ENCODE measurements at places on chromosomes 6 and 20.
A peak's percentile ranks its signal among the peaks of the same experiment; 100 is the strongest.

GRCh38 chr6:6494677-6495076 is 93.8 kb upstream of the LY86 start:
- no peak overlapping the region for H3K4me3 ChIP-seq
- DNase-seq, result no peak
- no peaks in the 10 kb centered on the region for H3K4me1 ChIP-seq
- H3K27me3 ChIP-seq, result no peaks in the 10 kb centered on the region
- no peaks in the 10 kb centered on the region for H3K36me3 ChIP-seq
- no peak overlapping the region for H3K27ac ChIP-seq

- no peak overlapping the region for H3K27ac ChIP-seq
- no peaks in the 10 kb centered on the region for H3K27me3 ChIP-seq
- no peak for DNase-seq
- no peaks in the 10 kb centered on the region for H3K4me1 ChIP-seq
- no peak overlapping the region for H3K4me3 ChIP-seq
Measured at GRCh38 chr20:58133020-58133808, 95.2 kb downstream of the ANKRD60 start.

- H3K27ac ChIP-seq, result no peak overlapping the region
- no peaks in the 10 kb centered on the region for H3K4me1 ChIP-seq
- no peak overlapping the region for H3K4me3 ChIP-seq
- H3K27me3 ChIP-seq, result no peaks in the 10 kb centered on the region
Measured at GRCh38 chr20:35465976-35466375, 10.6 kb downstream of the CEP250 start.

DNA sequence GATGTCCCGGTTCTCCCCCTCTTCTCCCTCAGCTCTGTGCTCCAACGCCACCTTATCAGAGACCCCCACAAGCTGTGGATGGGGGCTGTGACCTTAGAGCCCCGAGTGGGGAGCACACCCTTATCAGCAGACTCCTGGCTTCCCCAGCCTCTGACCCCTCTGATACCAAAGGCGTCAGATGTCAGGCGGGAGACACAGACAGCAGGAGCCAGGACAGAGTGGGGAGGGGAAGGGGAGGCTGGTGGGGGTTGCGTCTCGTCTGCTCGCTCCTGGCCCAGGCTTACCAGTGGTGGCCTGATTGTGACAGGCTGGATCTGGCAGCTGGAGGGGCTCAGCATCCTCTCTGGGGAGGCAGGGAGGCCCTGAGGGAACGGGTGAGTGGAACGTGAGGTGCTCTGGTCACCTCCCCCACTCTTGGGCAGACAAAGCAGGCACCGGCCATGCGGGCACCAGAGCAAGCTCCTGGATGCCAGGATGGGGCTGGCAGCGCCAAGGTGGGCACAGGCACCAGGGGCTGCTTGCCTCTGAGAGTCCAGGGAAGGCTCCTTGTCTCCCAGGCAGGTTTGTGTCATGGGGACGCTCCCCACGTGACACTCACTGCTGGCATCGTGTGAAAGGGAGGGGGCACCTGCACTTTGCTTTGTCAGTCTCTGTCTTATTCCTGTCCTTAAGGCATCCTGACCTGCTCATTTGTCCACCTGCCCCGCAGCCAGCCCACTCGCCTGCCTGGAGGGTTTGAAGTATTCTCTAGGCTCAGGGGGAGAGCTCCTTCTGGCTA is 27.8 kb upstream of the GATA5 start:
- DNase-seq, result no peak
- H3K4me3 ChIP-seq, result no peak overlapping the region
- H3K36me3 ChIP-seq, result no peaks in the 10 kb centered on the region
- H3K27me3 ChIP-seq, result no peaks in the 10 kb centered on the region
- H3K27ac ChIP-seq, result no peak overlapping the region
- no peaks in the 10 kb centered on the region for H3K4me1 ChIP-seq

DNA sequence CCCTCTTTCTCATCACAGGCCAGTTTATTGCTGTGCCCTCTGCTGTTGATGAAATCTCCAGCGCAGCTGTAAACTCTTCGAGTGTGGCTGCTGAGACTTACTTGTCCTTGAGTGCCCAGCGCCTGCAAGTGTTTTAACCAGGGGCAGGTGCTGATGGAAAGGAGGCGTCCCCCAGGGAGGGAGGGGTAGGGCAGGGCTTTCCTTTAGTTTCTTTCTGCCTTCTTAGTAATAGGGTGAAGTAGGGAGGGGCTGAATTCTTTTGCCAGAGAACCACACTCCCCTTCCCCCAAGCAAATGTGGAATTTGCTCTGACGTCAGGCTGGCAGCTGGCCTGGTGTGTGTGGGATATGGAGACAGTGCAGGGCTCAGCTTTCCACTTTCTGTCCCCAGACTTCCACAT is 61.2 kb downstream of the IGF2R start:
- H3K4me3 ChIP-seq, result no peak overlapping the region
- DNase-seq, result no peak
- H3K36me3 ChIP-seq, result peaks cover 17% of the 10 kb centered on the region

GRCh38 chr6:137871831-137872454 is 4.9 kb downstream of the TNFAIP3 start:
- H3K27ac ChIP-seq, result peak overlapping the region; percentile 99
- H3K4me3 ChIP-seq, result peak overlapping the region; percentile 96
- DNase-seq, result peak; percentile 26
- H3K4me1 ChIP-seq, result peaks cover 49% of the 10 kb centered on the region

DNA sequence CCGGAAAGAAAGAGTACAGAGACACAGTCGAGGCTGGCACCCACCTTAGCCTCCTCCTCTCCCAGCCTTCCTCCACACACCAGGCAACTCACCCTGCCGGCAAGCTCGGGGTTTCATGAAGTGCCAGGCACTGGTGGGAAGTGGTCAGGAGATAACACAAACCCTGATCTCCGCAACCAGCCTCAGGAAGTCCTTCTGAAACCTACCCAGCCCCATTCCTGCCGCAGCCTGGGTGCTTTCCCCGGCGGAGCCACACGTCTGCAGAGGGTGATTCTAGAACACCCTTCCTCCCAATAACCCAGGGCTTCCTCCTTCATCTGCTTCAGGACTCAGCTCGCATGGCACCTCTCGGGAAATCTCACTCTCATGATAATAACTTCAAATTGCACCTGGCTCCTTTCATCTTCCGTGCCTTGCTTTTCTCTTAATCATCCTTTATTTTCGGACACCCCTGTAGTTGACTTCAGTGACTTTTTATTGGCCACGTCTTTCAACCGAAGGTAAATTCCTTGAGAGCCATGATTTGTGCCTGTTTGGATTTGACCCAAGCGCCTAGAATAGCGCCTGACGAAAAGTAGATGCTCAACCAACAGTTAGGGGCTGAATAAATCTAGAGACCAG is 8.7 kb upstream of the HLA-E start:
- DNase-seq, result no peak
- peaks cover 23% of the 10 kb centered on the region for H3K4me1 ChIP-seq
- no peaks in the 10 kb centered on the region for H3K36me3 ChIP-seq
- no peak overlapping the region for H3K4me3 ChIP-seq
- peaks cover 12% of the 10 kb centered on the region for H3K27me3 ChIP-seq

DNA sequence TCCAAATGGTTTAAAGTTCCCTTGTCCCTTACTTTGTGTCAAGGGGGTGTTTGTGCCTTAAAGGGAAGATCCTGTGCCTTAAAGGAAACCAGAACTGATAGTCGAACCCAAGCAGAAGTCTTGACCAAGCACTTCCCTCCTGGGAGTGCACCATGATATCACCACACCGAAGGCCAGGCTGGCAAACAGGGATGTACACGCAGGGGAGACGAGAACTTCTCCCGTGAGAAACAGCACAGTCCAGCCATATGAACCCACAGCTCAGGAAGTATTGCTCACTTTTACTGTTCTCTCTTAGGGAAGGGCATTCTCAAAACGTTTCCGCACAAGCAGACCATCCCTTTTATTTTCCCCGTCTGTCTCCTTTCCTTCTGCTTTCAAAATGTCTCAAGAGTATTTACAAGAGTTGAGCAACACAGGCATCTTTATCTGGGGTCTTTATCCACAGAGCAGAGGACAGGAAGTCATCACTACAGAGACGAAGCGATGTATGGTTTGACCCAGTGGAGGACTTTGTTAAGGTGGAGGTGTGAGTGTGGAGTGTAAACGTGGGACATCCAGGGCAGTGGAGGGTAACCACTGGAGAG is 12.8 kb upstream of the SERPINB1 start:
- H3K27me3 ChIP-seq, result no peaks in the 10 kb centered on the region
- H3K4me1 ChIP-seq, result peaks cover 61% of the 10 kb centered on the region
- peak overlapping the region; percentile 53 for H3K4me3 ChIP-seq

GRCh38 chr20:5737619-5737953 is 12.6 kb upstream of the SHLD1 start:
- no peaks in the 10 kb centered on the region for H3K27me3 ChIP-seq
- no peaks in the 10 kb centered on the region for H3K36me3 ChIP-seq
- peak overlapping the region; percentile 64 for H3K27ac ChIP-seq
- H3K4me3 ChIP-seq, result no peak overlapping the region

DNA sequence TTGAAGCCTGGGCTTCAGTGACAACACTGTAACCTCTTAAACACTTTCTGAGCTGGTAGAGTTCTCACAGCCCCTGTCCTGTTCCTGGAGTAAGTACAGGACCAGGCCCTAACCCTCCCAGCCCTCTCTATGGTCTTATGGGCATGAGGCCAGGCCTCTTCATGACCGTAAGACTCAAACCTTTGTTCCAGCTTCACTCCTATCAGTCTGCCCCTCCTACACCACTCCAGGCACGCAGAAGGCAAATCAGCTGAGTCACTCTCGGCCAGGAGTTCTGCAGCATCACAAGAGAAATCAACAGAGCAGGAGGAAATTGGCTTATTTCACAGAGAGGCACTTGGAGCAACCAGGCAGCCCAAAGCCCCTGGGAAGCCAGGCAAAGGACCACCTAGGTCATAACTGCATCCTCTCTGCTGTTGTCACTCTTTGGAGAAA is 25.3 kb upstream of the CHD6 start:
- DNase-seq, result no peak
- H3K27me3 ChIP-seq, result no peaks in the 10 kb centered on the region
- H3K4me1 ChIP-seq, result no peaks in the 10 kb centered on the region
- no peak overlapping the region for H3K4me3 ChIP-seq

- no peak overlapping the region for H3K27ac ChIP-seq
- no peak overlapping the region for H3K4me3 ChIP-seq
- no peaks in the 10 kb centered on the region for H3K27me3 ChIP-seq
Measured at GRCh38 chr6:163243692-163244589, 170.6 kb upstream of the QKI start.

DNA sequence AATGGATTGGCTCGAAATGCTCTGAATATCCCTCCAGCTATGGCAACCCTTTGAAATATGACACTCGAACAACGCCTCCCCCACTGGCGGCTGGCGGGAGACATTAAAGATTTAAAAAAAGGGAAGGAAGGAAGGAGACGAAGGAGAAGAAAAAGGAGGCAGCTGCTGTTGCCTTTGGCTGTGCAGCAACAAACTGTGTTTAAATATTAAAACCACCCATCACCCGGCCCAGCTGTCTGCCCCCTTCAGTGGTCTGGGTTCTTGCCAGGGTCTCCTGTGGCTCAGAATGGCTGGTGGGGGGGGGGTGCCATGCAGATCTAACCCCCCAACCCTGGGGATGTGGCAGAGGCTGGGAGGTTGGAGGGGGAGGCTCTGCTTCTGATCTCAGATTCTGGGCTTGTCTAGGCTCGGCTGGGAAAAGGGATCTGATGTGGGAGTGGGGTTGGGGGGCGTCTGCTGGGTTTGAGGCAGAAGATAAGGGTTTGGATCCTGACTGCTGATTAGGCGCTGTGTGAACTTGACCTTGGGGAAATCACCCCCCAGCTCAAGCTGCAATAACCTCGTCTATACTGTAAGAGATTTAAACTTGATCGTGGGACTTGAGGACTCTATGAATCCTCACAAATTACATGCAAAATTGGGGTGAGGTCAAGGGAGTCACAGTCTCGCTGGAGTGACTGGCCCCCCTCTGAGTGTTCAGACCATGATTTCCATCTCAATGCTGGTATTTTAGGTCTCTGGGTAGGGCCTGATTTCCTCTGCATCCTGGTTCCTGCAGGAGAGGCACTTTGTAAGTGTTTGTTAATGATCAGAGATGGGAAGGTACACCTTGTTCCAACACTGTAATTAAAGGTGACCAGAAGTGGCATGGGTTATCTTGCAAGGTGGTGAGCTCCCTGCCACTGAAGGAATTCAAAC is 40.3 kb upstream of the BLCAP start:
- H3K27me3 ChIP-seq, result no peaks in the 10 kb centered on the region
- H3K4me3 ChIP-seq, result no peak overlapping the region
- no peaks in the 10 kb centered on the region for H3K4me1 ChIP-seq

GRCh38 chr6:20334962-20335361 is 66.7 kb upstream of the E2F3 start:
- no peak overlapping the region for H3K4me3 ChIP-seq
- H3K4me1 ChIP-seq, result no peaks in the 10 kb centered on the region

GRCh38 chr20:37452236-37452635 is 68.8 kb upstream of the NNAT start:
- no peaks in the 10 kb centered on the region for H3K36me3 ChIP-seq
- DNase-seq, result no peak
- no peaks in the 10 kb centered on the region for H3K27me3 ChIP-seq
- no peak overlapping the region for H3K4me3 ChIP-seq
- no peaks in the 10 kb centered on the region for H3K4me1 ChIP-seq

- no peaks in the 10 kb centered on the region for H3K27me3 ChIP-seq
- no peaks in the 10 kb centered on the region for H3K36me3 ChIP-seq
- H3K4me3 ChIP-seq, result no peak overlapping the region
- DNase-seq, result no peak
- H3K27ac ChIP-seq, result no peak overlapping the region
Measured at GRCh38 chr6:167576828-167577503, 249.7 kb upstream of the AFDN start.

GRCh38 chr6:69719602-69720193 is 77.1 kb downstream of the LMBRD1 start:
- H3K27ac ChIP-seq, result no peak overlapping the region
- no peak for DNase-seq
- no peaks in the 10 kb centered on the region for H3K4me1 ChIP-seq
- peaks cover 6% of the 10 kb centered on the region for H3K36me3 ChIP-seq

DNA sequence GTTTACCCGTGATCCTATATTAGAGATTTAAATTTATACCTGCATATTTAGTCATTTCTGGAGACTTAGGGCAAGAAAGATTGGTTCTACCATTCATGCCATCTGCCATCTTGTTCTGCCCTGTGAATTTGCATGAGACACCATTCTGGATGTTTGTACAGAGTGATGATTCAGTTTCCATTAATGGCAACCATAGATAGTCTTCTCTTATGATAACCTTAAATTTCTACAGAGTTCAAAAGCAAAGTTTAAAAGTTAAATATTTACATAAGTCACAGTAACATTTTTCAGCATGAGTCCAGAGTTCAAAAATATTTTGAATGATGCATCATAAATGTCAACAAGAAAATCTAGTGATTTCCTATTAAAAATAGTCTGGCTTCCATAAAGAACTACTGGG is 23.2 kb downstream of the PLCB1 start:
- peaks cover 57% of the 10 kb centered on the region for H3K4me1 ChIP-seq
- H3K27me3 ChIP-seq, result no peaks in the 10 kb centered on the region
- H3K4me3 ChIP-seq, result no peak overlapping the region
- H3K27ac ChIP-seq, result no peak overlapping the region

GRCh38 chr6:138891255-138891986 is 95.5 kb downstream of the ECT2L start:
- DNase-seq, result no peak
- no peaks in the 10 kb centered on the region for H3K27me3 ChIP-seq
- H3K4me3 ChIP-seq, result no peak overlapping the region
- H3K27ac ChIP-seq, result no peak overlapping the region

DNA sequence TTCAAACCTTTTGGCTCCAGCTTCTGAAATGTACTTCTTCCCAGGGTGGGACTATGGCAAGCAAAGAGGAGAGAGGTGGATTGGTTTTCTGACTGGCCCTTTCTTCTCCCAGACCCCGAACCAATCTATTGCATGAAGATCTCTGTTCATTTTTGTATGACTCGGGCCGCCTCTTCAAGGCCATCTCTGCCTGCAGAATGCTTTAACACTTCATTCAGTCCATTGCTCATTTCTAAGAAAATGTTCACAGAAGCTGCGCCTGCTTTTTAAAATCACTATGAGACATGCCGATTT is 1.6 kb downstream of the VGLL2 start:
- no peak overlapping the region for H3K27ac ChIP-seq
- no peaks in the 10 kb centered on the region for H3K36me3 ChIP-seq
- H3K4me3 ChIP-seq, result no peak overlapping the region
- no peak for DNase-seq
- H3K27me3 ChIP-seq, result peaks cover 11% of the 10 kb centered on the region

All from naive thymus-derived CD4-positive, alpha-beta T cell (primary cell).